ENCODE measurements at places on chromosomes 1 and 21.

GRCh38 chr1:99598738-99599411 lies 47.0 kb upstream of the PALMD start:
- DNase-seq = no peak

- DNase-seq = no peak
Observed at GRCh38 chr1:244388961-244389360, 62.7 kb downstream of the ADSS2 start.

GRCh38 chr1:205667909-205668643 lies 12.2 kb downstream of the SLC45A3 start:
- no peak for DNase-seq

DNA sequence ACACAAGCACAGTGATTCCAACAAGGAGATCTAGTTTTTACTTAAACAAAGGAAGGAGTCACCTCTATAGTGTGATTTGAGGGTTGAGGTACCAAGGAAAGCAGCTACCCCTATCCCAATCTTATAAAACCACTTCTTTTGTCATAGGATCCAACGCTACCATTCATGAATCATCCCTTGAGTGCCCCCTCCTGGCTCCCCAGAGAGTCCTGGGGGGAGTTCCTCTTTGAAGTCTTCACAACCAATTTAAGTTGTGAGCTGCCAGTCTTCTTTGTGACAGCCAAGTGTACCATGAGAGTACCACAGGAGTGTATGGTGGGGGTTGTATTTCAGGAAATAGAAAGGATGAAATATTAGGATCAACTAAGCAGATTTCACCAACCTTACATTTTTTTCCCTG lies 39.1 kb upstream of the NHLH2 start:
- no peak for DNase-seq

Data from activated CD4-positive, alpha-beta T cell treated with anti-CD3 and anti-CD28 coated beads for 24 hours (primary cell).